ENCODE measurements at places on chromosomes 7 and 10.

DNA sequence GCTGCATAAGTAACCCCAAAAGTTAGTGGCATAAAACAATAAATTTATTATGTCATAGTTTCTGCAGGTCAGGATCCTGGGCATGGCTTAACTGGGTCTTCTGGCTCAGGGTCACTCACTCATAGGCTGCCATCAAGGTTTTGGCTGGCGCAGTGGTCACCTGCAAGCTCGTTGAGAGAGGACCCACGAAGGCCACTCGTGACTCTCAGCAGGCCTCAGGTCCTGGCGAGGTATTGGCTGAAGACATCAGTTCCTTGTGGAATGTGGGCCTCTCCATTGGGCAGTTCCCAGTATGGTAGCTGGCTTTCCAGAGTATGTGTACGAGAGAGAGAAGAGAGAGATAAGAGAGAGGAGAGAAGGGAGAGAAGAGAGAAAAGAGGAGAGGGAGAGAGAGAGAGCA is 138.3 kb upstream of the KLF14 start:
- H3K36me3 ChIP-seq: peaks cover 82% of the 10 kb centered on the region
- peak overlapping the region; percentile 51 for H3K27ac ChIP-seq

GRCh38 chr7:15308821-15309220 is 253.0 kb downstream of the AGMO start:
- H3K36me3 ChIP-seq: no peaks in the 10 kb centered on the region
- H3K4me3 ChIP-seq: no peak overlapping the region
- H3K27ac ChIP-seq: no peak overlapping the region
- no peaks in the 10 kb centered on the region for H3K4me1 ChIP-seq

DNA sequence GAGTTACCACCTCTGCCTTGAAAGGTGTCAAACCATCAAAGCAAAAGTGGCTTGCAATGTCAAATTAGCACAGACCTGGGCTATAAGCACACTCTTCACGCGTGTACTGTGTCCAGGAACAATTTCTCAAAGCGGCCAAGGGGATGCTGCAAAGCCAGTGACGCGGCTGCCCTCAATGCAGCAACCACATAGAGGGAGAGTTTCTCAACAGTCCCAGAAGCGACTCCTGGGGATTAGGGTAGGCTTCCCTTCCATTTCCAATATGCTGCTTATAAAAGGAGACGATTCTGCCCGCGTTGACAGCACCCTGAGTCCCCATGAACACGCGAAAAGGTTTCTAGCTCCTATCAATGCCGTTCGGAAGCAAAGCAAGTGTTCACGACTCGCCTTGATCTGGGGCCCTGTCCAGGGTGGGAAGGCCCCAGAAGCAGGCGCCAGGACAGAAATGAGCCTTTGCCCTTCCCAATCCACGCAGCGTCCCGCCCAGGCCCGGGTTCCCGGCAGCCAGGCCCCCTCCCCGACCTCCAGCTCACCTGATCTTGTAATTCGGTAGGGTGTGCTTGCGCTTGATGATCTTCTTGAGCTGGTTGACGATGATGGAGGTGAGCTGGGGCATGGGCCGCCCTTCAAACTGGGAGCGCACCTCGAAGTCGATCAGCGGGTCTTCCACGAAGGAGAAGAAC is 1.3 kb downstream of the PDZD8 start:
- peak overlapping the region; percentile 94 for H3K4me3 ChIP-seq
- H3K27ac ChIP-seq: peak overlapping the region; percentile 82
- peak; percentile 80 for DNase-seq
- peaks cover 21% of the 10 kb centered on the region for H3K27me3 ChIP-seq
- H3K4me1 ChIP-seq: peaks cover 19% of the 10 kb centered on the region

- peaks cover 11% of the 10 kb centered on the region for H3K36me3 ChIP-seq
- peak; percentile 93 for DNase-seq
- H3K4me1 ChIP-seq: peaks cover 73% of the 10 kb centered on the region
- H3K27ac ChIP-seq: peak overlapping the region; percentile 98
- no peaks in the 10 kb centered on the region for H3K27me3 ChIP-seq
Measured at GRCh38 chr10:79322616-79323543, 24.4 kb upstream of the PPIF start.

- H3K4me3 ChIP-seq: no peak overlapping the region
- H3K4me1 ChIP-seq: no peaks in the 10 kb centered on the region
Measured at GRCh38 chr10:5533098-5533731, 8.5 kb downstream of the CALML3 start.

DNA sequence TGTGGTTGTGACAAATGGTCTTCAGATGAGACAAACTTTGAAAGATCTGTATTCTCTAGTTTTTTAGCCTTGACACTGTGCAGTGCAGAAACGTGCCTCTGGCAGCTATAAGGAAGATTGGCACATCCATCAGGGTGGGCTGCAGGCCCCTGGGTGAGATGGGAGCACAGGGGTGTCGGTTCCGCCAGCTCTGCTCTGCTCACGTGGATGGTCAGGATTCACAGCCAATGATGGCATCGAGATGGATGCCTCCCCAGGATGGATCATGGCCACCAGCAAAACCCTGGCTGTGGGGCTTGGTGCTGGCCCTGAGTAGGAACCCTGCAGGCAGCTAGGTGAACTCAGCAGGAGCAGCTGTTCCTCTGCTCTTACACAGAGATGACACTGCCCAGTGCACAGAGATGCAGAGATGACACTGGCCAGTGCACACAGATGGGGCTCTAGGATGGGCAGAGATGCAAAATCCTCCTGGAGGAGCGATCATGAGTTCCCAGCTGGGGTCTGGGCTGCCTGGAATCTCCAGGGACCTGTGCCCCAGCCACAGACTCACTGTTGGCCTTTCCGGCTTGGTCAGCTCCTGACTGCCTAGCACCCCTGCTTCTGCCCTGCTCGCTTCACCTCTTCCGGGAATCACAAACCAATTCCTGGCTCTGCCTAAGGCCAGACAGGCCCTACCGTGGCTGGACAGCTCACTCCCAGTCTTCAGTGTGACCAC is 185.9 kb downstream of the TCERG1L start:
- H3K4me1 ChIP-seq: no peaks in the 10 kb centered on the region
- DNase-seq: no peak
- no peak overlapping the region for H3K4me3 ChIP-seq
- no peak overlapping the region for H3K27ac ChIP-seq

DNA sequence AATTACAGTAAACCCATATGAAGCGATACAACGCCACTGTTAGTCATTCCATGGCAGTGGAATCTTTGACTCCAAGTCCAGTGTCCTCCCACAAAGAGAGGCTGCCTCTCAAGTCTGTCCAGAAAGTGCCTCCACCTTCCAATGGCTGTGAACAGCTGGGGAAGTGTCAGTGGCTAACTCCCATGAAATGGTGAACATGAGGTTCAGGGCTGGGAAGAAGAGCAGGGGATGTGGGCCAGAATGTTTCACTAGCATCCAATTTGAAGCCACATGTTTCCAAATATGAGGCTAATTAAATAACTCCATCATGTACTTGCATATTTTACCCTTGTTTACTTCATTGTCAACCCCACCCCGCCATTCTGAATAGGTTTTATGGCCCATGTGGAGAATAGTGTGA is 53.1 kb upstream of the CHST15 start:
- no peak overlapping the region for H3K27ac ChIP-seq
- H3K4me1 ChIP-seq: peaks cover 9% of the 10 kb centered on the region
- H3K36me3 ChIP-seq: no peaks in the 10 kb centered on the region
- H3K4me3 ChIP-seq: no peak overlapping the region
- peaks cover 10% of the 10 kb centered on the region for H3K27me3 ChIP-seq
- no peak for DNase-seq

GRCh38 chr7:103851357-103851756 is 138.1 kb downstream of the RELN start:
- H3K4me3 ChIP-seq: no peak overlapping the region
- DNase-seq: no peak
- H3K4me1 ChIP-seq: no peaks in the 10 kb centered on the region
- H3K27me3 ChIP-seq: no peaks in the 10 kb centered on the region
- H3K36me3 ChIP-seq: no peaks in the 10 kb centered on the region

DNA sequence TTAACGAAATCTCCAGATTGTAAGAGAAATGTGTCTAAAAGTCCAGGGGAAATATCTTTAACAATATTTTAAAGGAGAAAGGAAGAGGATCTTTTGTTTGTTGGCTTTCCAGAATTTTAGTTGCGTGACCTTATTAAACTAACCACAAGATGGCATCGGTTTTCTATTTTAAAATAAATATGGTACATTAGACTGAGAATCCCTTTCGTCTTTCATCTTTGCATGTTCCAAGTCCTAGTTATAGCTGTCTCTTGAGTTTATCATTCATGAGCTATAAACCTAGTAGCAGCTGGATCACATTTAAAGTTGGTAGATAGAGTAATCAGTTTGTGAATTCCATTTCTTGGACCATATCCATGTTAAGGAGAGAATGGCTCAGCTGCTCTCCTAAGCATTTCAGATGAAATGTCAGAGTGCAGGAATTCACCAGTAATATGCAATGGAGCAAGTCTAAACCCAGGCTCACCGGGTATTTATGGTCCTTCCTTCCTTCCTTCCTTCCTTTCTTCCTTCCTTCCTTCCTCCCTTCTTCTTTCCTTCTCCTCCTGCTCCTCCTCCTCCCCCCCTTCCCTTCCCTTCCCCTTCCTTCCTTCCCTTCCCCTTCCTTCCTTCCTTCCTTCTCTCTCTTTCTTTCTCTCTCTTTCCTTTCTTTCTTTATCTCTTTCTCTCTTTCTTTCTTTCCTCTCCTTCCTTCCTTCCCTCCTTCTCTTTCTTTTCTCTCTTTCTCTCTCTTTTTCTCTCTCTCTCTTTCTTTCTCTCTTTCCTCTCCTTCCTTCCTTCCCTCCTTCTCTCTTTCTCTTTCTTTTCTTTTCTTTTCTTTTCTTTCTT is 57.8 kb upstream of the RAB18 start:
- DNase-seq: no peak
- no peak overlapping the region for H3K27ac ChIP-seq
- no peak overlapping the region for H3K4me3 ChIP-seq

GRCh38 chr7:135517060-135517459 is 7.2 kb upstream of the CNOT4 start:
- H3K27me3 ChIP-seq: no peaks in the 10 kb centered on the region
- no peak overlapping the region for H3K27ac ChIP-seq
- H3K36me3 ChIP-seq: no peaks in the 10 kb centered on the region
- DNase-seq: no peak

DNA sequence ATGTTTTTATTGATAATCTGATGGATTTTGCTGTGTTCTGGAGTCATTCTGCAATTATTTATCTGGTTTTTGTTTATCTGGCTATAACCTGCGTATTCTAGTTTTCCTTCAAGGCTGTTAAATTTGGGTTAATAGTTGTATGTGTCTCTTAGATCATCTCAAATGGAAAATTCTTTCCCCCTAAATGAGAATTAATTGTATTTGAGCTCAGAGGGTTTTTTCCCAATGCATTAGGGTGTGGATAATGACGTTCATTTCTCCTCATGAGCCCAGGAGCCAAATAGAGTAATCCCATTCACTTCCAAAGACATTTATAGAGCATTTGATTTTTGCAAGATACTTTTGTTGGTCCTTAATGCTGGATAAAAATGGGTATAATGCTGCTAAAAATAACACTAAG is 564.6 kb downstream of the GALNT17 start:
- no peak overlapping the region for H3K27ac ChIP-seq
- H3K27me3 ChIP-seq: no peaks in the 10 kb centered on the region
- no peak overlapping the region for H3K4me3 ChIP-seq
- no peak for DNase-seq
- no peaks in the 10 kb centered on the region for H3K4me1 ChIP-seq

- H3K36me3 ChIP-seq: peaks cover 9% of the 10 kb centered on the region
- H3K4me3 ChIP-seq: no peak overlapping the region
- DNase-seq: no peak
- no peaks in the 10 kb centered on the region for H3K27me3 ChIP-seq
- no peak overlapping the region for H3K27ac ChIP-seq
Measured at GRCh38 chr10:60282771-60283353, 106.8 kb downstream of the ANK3 start.

DNA sequence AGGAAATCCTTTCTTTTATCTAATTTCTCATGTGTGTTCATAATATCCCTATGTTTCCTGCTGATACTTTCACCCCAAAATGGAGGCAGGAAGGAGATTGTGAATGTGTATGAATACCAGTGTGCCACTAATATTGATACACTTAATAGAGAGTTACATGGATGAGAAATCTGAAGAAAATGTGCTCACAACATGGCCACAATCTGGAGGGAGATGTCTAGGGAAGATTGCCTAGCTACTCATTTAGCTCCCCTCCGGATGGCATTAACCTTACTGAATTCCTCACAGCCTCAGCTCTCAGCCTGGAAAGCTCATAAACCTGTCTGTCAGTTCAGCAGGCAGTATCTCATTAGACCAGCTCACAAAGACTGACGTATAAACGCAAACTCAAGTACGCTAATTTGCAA is 23.4 kb upstream of the DMTF1 start:
- no peaks in the 10 kb centered on the region for H3K4me1 ChIP-seq
- no peak for DNase-seq
- H3K27me3 ChIP-seq: peaks cover 14% of the 10 kb centered on the region

GRCh38 chr10:43417950-43418768 is 9.2 kb upstream of the HNRNPF start:
- no peaks in the 10 kb centered on the region for H3K27me3 ChIP-seq
- H3K27ac ChIP-seq: peak overlapping the region; percentile 89
- H3K36me3 ChIP-seq: no peaks in the 10 kb centered on the region

GRCh38 chr7:48011951-48012350 is 17.0 kb downstream of the SUN3 start:
- H3K36me3 ChIP-seq: no peaks in the 10 kb centered on the region
- H3K4me3 ChIP-seq: no peak overlapping the region
- H3K27me3 ChIP-seq: peaks cover 2% of the 10 kb centered on the region
- H3K4me1 ChIP-seq: no peaks in the 10 kb centered on the region
- no peak overlapping the region for H3K27ac ChIP-seq

DNA sequence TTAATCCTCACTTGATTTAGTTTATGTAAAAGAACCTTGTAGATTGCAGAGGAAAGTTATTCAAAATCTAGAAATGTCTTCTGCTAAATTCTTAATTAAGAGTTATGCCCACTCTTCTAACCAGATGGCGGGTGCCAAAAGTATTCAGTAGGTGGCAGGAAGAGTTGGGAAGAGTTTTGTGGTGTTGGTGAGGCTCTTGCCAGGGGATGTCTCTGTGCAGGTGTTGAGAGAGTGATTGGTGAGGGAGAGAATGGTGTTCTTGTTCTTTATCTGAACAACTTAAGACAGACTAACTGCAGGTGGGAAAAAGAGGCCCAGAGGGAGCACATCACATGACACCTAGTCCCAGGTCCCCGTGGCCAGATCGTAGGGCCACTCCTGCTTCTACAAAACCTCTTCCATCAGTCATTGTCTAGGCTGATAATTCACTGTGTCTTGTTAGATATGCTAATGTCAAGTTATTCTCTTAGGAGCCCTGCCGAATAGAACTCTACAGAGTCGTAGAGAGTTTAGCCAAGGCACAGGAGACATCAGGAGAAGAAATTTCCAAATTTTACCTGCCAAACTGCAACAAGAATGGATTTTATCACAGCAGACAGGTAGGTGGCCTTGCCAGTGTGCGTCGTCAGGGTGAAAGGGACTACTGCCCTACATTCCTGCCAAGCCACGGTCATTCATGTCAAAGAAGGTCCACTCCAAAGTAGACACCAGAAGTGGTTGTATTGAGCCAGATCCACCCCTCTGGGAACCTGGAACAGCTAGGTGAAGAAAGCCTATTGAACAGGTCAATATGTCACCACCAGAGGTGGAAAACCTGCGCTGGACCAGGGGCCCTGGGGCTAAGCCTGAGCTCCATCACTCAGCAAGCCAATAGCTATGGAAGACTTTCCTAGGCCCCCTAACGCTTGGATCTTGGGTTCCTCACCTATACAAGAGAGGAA is 3.4 kb downstream of the IGFBP1 start:
- no peak overlapping the region for H3K4me3 ChIP-seq
- H3K27me3 ChIP-seq: peaks cover 45% of the 10 kb centered on the region
- no peak for DNase-seq

- peaks cover 23% of the 10 kb centered on the region for H3K36me3 ChIP-seq
- DNase-seq: peak; percentile 85
- H3K4me1 ChIP-seq: peaks cover 34% of the 10 kb centered on the region
- peak overlapping the region; percentile 91 for H3K4me3 ChIP-seq
Measured at GRCh38 chr10:73785721-73786511, 510 bp downstream of the ZSWIM8 start.

Data from activated CD4-positive, alpha-beta T cell treated with anti-CD3 and anti-CD28 coated beads, Interleukin-2, amount 10 ng/mL, durations not matched to agents 24 days and 14 days (primary cell).